Ascending aorta (tissue), 2 donors: ENCODE measurements at places on chromosomes 2 and 18. TPM values are rescaled to one million over a fixed set of nuclear protein-coding genes. Genes with fewer than 3 reads are reported as not detected.
A peak's percentile ranks its signal among the peaks of the same experiment; 100 is the strongest.

The CAPN10 gene
- 27.8 TPM for total RNA-seq

GRCh38 chr2:219434718-219435525 lies at the start of gene SPEG:
TSS of gene SPEG (plus strand) at chr2:219434843. CDS start at chr2:219434978, 135 bp downstream.
- no peaks in the 10 kb centered on the region for H3K36me3 ChIP-seq
- H3K27me3 ChIP-seq = no peaks in the 10 kb centered on the region
- H3K4me3 ChIP-seq = peak within 1 kb of the TSS; percentile 58
- peak within 1 kb of the TSS; percentile 76 for H3K27ac ChIP-seq

GRCh38 chr2:88692187-88692586 lies 714 bp downstream of the RPIA start:
- no peaks in the 10 kb centered on the region for H3K4me1 ChIP-seq
- peak overlapping the region; percentile 73 for H3K4me3 ChIP-seq
- no peaks in the 10 kb centered on the region for H3K27me3 ChIP-seq
- DNase-seq = peak; percentile 72
- no peaks in the 10 kb centered on the region for H3K36me3 ChIP-seq

GRCh38 chr2:122739732-122740593 lies 984.5 kb downstream of the TSN start:
- H3K36me3 ChIP-seq = no peaks in the 10 kb centered on the region
- no peaks in the 10 kb centered on the region for H3K27me3 ChIP-seq
- H3K4me1 ChIP-seq = no peaks in the 10 kb centered on the region
- H3K27ac ChIP-seq = no peak overlapping the region
- no peak for DNase-seq

GRCh38 chr18:5419030-5419429 lies 123.5 kb upstream of the ZBTB14 start:
- DNase-seq = no peak
- no peaks in the 10 kb centered on the region for H3K27me3 ChIP-seq
- H3K27ac ChIP-seq = no peak overlapping the region
- no peaks in the 10 kb centered on the region for H3K36me3 ChIP-seq
- H3K4me3 ChIP-seq = no peak overlapping the region

The UGT1A8 gene
- total RNA-seq = not detected

DNA sequence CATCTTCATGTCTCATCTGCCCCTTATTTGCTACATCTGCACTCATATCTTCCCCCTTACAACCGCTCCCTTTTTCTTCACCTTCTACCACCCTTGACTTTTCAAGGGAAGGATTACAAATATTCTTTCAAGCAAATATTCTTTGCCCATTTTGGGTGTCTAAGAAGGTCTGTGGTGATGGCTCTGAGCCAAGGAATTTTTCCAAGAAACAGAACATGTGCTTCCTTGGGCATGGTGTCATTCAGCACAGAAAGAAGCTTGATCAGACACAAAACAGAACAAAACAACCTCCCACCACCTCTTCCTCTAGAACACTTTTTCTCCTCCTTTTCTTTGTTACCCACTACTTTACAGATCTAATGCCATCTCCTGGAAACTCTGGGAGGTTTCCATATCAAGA lies 313.7 kb downstream of the SATB2 start:
- DNase-seq = no peak
- H3K27ac ChIP-seq = no peak overlapping the region

DNA sequence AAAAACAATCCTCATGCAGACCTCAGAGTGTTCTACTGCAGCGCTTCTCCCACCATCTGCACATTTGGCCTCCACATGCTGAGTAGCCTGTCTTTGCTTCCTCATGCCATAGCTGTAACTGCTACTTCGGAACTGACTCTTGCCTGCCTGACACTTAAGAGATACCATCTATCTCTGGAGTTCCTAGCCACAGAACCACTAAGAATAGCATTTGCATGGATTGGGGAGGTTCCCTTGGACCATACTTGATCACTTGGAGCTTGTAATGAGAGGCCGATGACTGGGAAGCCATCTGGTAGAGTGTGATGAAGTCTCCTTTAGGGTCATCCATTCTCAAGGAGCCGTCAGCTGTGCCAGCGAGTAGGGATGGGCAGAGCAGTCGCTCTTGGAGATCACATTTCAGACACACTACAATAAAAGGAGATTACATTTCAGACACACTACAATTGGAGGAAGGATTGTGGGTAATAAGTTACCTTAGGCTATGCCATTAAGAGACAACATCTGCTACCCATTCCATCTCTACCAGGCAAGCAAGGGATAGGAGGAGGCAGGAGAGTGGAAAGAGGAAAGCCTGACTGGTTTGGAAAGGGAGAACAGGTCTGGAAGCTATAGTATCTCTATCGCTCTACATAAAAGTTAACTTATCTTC lies 21.8 kb downstream of the DOK1 start:
- H3K4me1 ChIP-seq = no peaks in the 10 kb centered on the region
- no peak overlapping the region for H3K4me3 ChIP-seq
- no peaks in the 10 kb centered on the region for H3K36me3 ChIP-seq
- DNase-seq = no peak
- H3K27me3 ChIP-seq = no peaks in the 10 kb centered on the region
- no peak overlapping the region for H3K27ac ChIP-seq

- H3K27me3 ChIP-seq = no peaks in the 10 kb centered on the region
- H3K4me3 ChIP-seq = no peak overlapping the region
- no peak overlapping the region for H3K27ac ChIP-seq
- no peak for DNase-seq
Observed at GRCh38 chr2:26807788-26808460, 22.1 kb downstream of the CENPA start.

The MERTK gene
- total RNA-seq = 11.1 TPM

The DUSP2 gene
- 7.2 TPM for total RNA-seq

GRCh38 chr2:172081221-172082022 lies 3.9 kb upstream of the DLX1 start:
- peaks cover 38% of the 10 kb centered on the region for H3K27me3 ChIP-seq
- H3K36me3 ChIP-seq = no peaks in the 10 kb centered on the region
- H3K4me3 ChIP-seq = no peak overlapping the region
- no peak overlapping the region for H3K27ac ChIP-seq

The HOXD4 gene
- 13.6 TPM for total RNA-seq
